CD8-positive, alpha-beta memory T cell (primary cell): ENCODE measurements at places on chromosomes 3 and 15.

GRCh38 chr3:9074079-9074478 lies 110.8 kb upstream of the RAD18 start:
- no peak for DNase-seq

DNA sequence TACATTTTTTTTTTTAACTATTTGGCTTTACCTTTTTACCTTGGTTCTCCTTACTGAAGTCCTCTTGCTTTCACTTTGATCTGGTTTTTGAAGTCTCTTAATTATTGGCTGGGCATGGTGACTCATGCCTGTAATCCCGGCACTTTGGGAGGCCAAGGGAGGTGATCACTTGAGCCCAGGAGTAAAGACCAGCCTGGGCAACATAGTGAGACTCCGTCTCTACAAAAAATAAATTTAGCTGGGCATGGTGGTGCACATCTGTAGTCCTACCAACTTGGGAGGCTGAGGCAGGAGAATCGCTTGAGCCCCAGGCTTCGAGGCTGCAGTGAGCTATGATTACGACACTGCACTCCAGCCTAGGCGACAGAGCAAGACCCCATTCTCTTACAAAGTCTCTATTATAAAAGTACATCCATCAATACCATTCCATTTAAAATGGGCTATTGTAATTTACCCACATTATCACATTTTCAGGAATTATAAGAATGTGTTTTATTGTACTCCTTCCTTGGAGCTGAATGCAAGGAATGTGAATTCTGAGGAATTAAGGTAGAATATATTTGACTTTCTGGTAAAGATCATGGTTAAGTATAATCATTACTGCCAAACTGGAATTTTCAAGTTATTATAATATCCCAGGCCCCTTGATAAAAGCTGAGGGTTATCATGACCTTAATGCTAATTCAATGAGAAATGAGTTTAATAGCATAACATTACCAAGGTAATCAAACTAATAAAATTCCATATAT lies 49.0 kb downstream of the MSL2 start:
- DNase-seq: no peak

DNA sequence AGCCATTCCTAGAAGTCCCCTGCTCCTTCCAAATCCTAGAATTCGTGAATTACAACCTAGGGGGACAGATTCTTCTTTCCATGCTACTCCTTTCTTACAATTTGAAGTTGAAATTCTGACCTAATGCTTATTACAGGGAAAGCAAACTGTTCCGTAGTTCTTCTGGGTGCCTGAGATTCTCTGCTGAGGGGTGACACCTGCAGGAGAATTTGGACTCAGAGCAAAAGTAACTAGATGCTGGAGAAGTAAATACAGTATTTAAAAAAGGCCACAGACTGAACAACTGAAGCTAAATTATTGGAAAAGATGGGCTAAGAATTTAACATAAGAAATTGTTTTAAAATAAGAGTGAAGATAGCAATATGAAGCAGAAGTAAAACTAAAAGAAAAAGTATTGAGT lies 37.9 kb downstream of the ACAD9 start:
- DNase-seq: no peak

DNA sequence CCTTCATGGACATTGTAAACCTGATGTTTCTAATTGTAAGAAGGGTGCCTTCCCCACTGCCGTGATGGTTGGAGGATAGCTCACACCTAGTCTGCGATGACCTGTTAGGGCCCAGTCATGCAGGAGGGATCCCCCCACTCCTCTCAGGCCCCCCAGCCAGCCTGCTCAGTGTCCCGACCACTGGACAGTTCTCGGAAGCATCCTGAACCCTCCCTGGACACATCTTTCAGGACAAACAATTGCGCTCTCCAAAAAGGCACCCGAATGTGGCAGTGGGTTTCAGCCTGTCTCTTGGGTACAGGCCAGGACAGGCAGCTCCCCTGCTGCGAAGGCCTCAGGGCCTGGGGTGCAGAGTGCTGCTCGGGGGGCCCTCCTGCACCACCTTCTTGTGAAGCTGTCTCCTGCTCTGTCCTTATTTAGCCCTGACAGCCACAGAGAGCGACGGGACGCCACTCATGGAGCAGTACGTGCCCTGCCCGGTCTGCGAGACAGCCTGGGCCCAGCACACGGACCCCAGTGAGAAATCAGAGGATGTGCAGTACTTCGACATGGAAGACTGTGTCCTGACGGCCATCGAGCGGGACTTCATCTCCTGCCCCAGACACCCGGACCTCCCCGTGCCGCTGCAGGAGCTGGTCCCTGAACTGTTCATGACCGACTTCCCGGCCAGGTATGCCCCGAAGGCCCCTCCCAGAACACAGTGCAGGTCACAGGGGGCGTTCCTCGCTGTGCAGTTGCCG lies 132.3 kb downstream of the LRRK1 start:
- DNase-seq: no peak

DNA sequence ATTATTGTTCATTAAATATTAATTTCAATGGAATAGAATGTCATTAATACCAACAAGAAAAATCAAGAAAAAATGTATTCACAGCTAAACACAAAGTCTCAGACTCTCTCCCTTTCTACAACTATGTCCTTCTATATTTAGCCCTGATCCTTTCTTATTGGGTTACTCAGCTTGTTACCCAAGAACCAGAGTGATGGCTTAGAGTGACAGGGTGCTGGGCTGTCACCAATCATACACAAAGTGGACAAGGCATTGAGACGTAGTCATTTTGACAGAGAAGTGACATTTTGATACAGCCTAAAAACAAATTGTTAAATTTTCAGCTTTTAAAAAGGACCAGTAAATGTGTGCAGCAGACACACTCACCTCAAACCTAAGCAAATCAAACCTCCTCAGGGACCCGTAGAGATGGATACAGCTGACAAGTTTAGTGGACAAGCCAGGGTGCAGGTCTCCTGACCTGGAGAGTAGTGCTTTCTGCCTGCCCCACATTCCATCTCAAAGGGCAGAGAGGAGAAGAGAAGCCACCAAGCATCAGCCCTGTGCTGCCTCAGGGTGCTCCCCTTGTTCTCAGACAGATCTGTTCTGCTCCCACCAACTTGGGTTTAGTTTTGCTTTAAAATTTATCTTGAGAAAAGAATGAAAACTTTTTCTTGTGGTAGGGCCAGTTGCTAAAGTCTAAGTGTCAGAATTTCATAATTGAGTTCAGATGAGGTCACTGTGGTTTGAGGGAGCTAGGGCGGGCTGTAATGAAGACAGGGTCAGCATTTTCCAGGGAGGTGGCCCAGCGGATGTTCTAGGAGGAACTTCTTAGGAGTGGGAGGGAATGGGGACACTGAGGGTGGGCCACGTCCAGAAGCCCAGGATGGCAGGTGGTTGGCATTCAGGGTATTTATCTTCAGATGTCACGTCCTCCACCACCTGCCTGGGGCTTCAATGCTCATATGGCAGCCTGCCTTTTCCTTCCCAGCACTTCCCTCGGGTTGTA lies 136.5 kb upstream of the TBL1XR1 start:
- no peak for DNase-seq

DNA sequence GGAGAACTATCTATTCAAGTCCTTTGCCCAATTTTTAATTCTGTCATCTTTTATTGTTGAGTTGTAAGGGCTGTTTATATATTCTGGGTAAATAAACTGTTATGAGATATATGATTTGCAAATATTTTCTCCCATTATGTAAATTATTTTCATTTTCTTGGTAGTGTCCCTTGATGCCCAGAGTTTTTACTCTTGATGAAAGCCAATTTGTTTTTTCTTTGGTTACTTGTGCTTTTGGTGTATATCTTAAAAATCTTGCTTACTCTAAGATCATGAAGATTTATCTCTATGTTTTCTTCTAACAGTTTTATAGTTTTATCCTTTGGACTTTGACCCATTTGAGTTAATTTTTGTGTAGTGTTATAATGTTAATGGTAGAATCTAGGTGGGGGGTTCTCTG lies 44.5 kb downstream of the TIMP4 start:
- no peak for DNase-seq

GRCh38 chr3:45943207-45943846 lies at the start of gene CXCR6:
Gene CXCR6 (plus strand): TSS chr3:45943464. CDS start chr3:45946482, 3,018 bp downstream.
- DNase-seq: no peak

DNA sequence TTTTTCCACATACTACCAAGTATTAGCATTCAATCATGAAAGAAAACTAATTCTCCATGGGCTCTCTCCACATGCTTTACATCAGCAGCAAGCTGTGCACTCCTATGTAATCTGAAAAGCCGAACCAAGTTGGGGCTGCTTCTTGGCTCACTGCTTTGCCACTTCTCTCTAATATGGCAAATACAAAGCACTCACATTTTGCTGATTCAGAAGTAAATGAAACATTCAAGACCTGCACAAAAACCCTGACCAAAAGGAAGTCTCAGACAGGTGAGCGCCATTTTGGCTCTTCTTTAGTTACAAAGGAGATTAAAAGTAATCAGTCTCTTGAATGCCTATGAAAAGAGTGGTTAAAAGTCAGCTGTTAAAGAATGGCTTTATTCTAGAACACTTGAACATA lies 915.2 kb downstream of the FHIT start:
- no peak for DNase-seq

- DNase-seq: no peak
Observed at GRCh38 chr3:40304352-40304751, 5.2 kb upstream of the EIF1B start.

DNA sequence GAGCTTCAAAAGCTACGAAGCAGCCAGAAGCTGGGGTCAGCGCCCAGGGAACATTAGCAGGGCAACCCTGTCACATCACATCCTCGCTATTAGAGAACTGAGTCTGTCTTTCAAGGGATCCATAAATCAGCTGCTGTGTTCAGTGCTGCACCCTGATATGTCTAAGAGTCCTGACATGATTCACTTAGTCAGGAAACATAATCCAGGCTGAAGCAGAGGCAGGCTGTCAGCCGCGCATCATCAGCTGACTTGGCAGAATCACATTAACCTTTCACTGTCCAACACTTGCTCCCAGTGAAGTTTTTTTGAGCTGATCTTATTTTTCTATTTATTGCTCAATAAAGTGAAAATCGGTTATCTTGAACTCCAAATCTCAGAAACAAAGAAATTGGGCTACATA lies 23.5 kb downstream of the MYH15 start:
- DNase-seq: no peak

DNA sequence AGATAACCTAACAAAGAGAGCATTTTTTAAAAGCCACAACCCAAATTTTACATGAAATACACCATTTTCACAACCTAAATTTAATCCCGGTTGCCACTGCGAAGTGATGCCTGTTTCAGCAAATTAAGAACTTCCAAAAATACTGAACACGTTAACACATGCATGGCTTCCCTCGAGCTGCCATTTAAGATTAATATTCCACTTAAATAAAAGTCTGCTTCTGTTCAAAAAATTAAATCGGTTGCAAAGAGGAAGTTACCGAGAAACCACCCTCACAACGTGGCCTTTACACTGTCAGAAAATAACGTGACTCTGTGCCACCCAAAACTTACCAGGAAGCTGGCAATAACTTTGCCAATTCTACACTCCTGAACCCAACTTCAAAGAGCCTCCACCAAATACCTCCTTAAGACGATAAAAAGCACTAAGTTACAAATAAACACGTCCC lies 1.2 kb downstream of the TBL1XR1 start:
- DNase-seq: no peak

GRCh38 chr3:182182531-182182968 lies 470.8 kb downstream of the SOX2 start:
- no peak for DNase-seq

GRCh38 chr3:65479990-65480389 lies 558.7 kb downstream of the MAGI1 start:
- DNase-seq: no peak

DNA sequence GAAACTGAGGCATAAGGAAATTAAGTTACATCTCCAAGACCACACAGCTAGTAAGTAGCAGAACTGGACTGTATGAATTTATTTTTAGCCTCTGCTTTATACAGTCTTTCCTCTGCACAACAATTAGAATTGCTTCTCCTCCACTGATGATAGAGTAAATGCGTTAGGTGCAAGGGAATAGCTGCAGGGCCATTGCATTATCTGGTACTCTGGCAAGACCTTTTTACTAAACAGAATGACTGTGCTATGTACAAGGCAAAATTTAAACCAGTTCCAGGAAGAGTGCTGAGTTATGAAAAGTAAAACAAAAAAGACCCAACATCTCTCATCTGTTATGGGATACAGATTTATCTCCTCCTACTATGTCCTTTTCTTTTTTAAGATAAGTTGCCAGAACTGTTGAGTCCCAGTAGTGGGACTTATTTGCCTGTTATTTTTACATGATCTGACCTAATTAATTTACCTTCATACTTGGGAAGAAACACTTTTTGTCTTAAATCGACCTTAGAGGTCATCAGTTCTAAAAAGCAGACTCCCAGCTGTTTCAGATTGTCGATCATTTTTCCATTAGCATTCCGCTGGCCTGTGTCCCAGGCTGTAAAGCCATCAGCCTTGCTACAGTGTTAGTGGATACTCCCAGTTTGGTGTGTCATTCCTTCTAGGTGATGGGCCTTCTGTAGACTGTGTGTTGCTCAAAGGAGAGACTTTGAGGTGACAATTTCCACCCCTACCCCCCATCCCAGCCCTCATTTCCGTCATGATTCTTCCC lies 147.5 kb upstream of the NUDT16 start:
- DNase-seq: no peak

GRCh38 chr3:113006359-113007056 lies 15.7 kb downstream of the GTPBP8 start:
- no peak for DNase-seq

DNA sequence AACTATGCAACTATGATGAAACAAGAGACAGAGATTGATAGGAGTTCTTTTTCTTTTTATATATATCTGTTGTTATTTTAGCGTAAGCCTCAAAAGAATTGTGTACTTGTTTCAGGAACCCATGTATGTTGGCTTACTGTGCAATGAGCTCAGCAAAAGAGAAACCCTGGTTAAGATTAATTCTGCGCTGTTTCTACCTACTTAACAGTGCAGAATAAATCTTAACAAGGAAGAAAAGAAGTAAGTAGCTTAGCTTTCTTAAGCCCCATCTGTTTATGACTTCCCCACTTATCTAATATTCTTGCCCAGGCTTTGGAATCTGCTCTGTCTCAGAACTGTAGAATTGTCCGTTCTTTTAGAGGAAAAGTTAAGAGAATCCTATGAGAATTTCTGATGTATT lies 27.4 kb downstream of the ECT2 start:
- DNase-seq: no peak

GRCh38 chr3:43757666-43758321 lies 67.1 kb downstream of the ABHD5 start:
- DNase-seq: no peak

GRCh38 chr15:31214158-31214863 lies 112.3 kb upstream of the KLF13 start:
- DNase-seq: no peak

DNA sequence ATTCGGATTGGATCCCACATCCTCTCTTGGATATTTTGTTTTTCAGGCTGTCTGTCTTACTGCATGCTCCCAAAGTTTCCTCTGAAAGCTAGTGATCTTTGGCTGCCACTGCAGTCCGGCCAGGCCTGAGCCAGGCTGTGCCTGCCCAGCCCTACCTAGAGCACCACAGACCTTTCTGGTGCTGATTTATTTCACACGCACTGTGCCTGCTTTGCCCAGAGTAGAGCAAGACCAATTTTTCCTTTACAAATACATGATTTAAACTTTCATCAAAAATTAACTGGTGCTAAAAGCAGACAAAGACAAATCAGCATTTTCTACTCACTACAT lies 28.0 kb upstream of the NDUFB4 start:
- no peak for DNase-seq
